ENCODE measurements at places on chromosomes 3 and 15.

DNA sequence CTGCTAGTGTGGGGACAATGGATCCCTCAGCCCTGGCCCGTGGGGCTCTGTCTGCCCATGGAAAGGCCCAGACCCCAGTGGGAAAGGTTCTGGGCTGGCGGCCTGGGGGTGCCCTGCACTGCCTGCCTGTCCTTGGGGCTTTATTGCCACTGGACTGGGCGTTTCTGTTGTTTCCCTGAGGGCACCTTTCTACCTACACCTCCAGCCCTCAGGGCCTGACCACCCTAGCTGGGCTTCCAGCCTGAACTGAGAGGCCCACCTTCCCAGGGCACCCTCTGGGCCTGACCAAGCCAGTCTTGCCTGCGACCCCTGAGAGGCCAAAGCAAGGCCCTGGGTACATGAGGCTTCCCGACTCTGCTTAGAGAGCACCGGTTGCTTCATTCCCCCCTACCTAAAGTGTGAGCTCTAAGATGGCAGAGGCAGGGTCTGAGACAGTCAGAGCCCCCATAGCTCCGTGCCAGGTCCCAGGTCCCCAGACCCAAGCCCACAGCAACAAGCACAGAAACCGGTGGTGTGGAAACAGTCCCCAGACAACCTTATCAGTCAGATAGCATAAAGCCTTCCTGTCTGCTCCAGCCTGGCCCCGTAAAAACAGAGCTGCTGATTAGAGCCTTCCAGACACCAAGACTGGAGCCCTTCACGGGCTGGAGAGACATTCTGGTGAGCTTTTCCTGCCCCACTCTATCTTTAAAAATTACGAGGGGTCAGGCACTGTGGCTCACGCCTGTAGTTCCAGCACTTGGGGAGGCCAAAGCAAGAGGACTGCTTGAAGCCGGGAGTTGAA is 102.8 kb downstream of the CHSY1 start:
- DNase-seq: no peak

- DNase-seq: no peak
Measured at GRCh38 chr15:70142072-70142321, 44.3 kb upstream of the TLE3 start.

DNA sequence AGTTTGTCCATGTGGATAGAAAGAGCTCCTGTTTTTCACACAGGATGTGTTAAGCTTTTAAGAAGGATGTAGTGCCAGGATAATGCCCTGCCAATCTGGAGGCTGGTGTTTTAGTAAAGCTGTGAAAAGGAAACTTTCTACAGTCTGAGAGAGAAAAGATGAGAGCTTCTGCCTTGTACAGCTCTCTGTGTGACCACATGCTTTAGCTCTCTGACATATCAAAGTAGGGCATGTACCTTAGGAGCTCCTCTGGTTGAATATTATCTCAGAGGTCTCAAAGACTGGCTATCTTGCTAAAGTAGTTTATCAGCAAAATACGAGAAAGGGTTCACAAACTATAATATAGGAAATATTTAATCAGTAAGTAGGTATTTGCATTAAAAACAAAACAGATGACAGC is 30.4 kb downstream of the CDIN1 start:
- DNase-seq: no peak

DNA sequence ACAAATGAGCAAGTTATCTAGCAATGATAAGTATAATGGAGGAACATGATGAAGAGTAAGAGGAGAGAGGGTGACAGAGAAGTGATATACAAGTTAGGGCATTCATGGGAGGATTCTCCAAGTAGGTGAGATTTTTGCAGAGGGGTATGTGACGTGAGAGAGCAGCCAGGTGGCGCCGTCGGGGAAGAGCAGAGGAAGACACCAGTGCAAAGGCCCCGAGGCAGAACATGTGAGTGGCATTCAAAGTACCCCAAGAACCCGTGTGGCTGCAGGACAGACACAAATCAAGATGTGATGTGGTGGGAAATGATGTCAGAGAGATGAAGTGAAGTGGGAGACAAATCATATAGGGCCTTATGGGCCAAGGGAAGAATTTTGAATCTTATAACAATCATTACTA is 81.8 kb upstream of the GRM7 start:
- no peak for DNase-seq

DNA sequence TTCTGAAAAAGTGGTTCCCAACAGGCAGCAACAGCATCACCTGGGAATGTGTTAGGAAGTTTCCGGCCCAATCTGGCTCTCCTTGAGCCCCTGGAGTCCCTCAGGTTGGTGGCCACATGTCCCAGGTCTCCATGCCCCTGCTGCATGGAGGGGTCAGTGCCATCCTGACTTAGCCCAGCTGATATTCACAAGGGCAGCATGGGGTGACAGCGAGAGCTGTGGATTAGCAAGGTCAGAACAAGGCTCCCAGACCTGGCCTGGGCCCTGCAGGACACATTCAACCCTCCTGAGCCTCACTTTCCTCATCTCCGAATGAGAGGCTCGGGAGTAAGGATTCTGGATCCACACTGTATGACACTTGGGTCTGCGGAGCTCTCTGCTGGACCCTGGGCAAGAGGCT is 243.8 kb upstream of the TLE3 start:
- DNase-seq: no peak

- no peak for DNase-seq
Measured at GRCh38 chr3:130834476-130834875, 59.4 kb upstream of the ATP2C1 start.

- DNase-seq: no peak
Measured at GRCh38 chr3:69249001-69249400, 126.6 kb upstream of the LMOD3 start.

GRCh38 chr3:106620646-106621045 is 751.8 kb upstream of the CBLB start:
- DNase-seq: no peak

DNA sequence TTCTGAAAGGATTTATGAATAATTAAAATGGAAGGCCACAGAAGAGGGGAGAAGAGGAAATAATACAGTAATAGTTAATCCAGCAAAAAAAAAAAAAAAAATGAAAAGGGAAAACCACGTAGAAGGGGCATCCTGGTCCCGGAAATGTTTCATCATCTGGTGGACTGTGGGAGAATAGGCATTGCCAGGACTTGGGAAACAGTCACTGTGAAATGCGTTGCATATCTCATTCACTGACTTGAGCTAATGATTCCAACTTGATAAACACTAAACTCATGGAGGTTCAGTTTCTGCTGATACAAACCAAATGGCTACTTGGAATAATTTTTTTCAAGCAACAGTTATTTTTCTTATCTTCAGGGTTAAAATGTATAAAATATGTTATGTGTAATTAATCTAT is 3.2 kb downstream of the XCR1 start:
- DNase-seq: no peak

GRCh38 chr15:94670438-94671034 is 439.2 kb downstream of the MCTP2 start:
- peak; percentile 68 for DNase-seq

DNA sequence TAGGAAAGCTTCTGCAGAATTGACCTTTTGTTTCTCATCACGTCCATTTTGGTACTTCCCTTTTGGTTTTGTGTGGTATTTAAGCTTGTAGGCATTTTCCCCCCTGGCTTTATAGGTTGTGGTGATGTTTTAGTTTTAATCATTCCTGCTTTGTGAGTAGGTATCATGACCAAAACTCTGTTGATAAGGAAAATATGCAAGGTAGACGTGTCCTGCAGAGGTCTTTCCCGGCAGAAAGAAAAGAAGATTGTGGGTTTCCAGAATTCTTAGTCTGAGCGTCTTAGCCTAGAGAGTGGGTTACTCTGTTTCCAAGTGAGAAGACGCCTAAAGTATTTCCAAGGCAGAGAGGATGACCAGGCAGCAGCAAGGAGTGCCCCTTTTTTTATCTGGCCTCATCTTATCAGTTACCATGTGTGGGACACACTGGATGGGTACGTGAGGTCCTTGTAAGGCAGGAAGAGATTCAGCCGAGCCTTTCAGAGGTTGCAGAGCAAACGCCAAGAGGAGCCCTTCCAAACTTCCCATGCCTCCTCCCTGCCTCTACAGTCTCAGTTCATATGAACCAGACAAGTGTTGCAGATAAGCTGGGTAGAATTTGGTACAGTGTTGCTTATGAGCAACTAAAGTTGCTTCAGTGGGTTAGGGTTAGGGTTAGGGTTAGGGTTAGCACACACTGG is 58.8 kb downstream of the ARNT2 start:
- no peak for DNase-seq

- DNase-seq: peak; percentile 42
Measured at GRCh38 chr3:148971401-148972163, 19.8 kb upstream of the GYG1 start.

DNA sequence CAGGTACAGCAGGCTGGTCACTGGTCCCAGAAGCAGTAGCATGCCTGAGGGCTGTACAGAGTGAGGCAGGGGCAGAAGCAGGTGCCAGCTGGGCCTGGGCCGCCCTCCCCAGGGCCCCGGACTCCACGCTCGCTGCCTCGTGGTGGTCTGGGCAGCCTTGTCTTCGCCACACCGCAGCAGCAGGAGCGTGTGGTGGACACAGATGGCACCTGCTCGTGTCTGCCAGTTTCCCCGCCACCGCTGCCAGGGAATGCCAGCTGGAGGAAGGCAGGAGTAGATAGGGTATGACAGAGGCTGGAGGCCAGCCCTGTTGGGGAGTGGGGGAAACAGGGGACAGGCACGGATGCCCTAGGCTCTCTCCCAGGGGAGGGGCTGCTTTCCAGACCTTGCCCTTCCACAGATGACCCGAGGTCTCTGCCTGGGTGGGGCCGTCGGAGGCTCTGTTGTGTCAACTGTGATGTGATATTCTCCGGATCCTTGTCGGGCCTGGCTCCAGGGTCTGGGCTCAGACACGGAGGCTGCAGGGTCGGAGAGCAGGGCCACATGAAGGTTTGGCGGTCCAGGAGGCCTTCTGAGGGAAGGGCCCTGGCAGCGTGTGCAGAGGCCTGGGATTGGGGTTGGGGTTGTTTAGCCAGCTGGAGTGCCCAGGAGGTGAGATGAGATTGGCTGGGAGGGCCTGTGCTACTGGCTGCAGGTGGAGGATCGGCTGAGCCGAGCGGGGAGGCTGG is 33.6 kb downstream of the GOLGA6L10 start:
- DNase-seq: no peak

DNA sequence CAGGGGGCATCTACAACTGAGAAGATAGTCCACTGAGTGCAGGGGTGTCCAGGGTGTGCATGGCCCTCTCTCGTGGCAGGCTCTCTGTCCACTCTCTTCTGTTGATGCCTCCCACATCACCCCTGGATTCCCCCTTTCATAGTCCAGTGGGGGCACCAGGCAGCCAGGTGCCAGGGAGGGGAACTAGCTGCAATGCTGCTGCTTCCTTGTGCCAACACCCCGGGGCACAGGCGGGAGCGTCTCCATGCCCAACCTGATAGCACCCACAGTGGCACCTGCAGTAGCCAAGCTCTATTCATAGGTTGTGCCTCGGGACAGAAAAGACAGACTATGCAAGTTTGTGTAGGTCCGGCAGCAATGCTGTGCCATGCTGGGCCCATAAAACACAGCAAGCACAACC is 11.7 kb downstream of the DUOX2 start:
- DNase-seq: no peak

- peak; percentile 84 for DNase-seq
Measured at GRCh38 chr3:121431726-121432517, 113.9 kb downstream of the POLQ start.

DNA sequence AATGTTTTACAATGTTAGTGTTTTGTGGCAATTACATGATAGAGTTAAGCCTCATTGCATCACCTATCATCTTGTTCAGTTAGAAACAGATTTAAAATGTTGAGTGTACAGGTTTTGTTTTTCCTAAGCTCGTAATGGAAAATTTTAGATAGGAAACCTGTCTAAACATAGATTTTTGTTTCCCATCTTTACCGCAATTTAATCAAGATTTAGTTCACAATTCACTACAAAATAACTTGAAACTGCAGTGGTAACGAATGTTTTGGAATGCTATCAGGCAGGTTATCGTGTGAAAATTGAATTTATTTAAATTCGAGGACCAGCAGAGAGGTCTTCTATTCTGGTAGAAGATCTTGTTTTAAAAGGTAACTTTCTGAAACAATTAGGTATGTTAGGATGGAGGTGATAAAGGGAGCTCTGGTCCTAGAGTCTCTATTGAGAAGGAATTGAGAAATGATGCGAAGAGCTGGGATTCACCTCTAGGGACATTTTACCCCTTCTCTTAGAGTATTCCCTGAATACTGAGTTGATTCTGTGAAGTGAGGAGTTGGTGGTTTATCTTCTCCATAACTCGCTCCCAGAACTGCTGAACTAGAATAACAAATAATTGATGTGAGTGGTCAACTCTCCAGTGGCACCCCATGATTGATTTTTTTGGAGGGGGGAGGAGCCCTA is 1.4 kb downstream of the DOCK3 start:
- DNase-seq: no peak

GRCh38 chr3:184525337-184526087 is 36.1 kb upstream of the EPHB3 start:
- no peak for DNase-seq

- no peak for DNase-seq
Measured at GRCh38 chr3:23189187-23189586, 13.9 kb upstream of the UBE2E2 start.

- DNase-seq: no peak
Measured at GRCh38 chr15:74326746-74327145, 40.7 kb downstream of the CYP11A1 start.

DNA sequence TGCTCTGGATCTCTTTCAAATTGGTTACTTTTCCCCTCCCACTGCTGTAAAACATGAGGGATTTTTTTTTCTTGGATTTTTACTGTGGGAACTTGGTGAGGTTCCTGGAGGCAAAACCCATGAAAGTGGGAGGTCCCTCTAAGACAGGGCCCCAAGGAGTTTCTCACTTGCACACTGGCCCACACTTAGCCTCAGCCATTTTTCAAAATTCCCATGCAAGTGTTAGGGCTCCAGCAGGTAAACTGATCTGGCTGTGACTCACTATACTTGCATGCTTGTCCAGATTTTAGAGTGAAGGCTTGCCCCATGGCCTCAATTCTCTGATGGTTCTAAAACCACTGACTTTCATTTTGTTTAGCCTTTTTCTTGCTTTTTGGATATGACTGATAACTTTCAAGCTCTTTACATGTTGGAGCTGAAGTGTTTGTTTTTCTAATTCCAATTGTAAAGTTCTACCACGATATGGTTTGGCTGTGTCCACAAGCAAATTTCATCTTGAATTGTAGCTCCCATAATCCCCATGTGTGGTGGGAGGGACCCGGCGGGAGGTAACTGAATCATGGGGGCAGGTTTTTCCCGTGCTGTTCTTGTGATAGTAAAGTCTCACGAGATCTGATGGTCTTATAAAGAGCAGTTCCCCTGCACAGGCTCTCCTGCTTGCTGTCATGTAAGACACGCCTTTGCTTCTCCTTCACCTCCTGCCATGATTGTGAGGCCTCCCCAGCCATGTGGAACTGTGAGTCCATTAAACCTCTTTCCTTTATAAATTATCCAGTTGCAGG is 37.7 kb downstream of the MCCC1 start:
- DNase-seq: no peak

Measured in renal pelvis (tissue), 12 donors.